ENCODE measurements at places on chromosomes 5 and 9.

- DNase-seq: no peak
Measured at GRCh38 chr9:87213948-87214347, 266.6 kb upstream of the GAS1 start.

DNA sequence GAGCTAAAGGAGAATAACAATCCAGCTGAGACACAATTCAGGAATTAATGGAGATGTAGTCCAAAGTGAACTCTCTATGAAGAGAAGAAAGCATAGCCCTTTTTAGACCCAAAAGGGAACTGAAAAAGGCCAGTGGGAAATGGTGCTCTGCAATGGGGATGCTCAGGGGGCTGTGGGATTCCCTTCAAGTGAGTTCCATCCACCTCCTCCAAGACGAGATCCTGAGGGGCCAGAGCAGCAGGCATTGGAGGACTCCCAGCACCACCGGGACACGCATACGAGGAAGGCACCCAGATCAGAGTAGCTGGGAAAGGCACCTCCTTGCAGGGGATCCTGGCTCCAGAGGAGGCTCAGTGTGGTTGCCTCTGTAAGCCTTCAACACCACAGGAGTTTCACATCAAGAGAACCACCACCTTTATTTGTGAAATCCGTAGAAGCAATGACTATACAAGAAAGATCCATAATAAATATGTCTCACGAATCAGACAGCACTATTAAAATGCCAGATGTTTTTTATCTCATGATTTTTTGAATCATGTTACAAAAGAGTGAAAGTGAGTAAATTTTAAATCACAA, 288.2 kb downstream of the MED10 start:
- no peak for DNase-seq

- DNase-seq: no peak
Measured at GRCh38 chr9:114938687-114939575, 8.5 kb upstream of the TNFSF8 start.

DNA sequence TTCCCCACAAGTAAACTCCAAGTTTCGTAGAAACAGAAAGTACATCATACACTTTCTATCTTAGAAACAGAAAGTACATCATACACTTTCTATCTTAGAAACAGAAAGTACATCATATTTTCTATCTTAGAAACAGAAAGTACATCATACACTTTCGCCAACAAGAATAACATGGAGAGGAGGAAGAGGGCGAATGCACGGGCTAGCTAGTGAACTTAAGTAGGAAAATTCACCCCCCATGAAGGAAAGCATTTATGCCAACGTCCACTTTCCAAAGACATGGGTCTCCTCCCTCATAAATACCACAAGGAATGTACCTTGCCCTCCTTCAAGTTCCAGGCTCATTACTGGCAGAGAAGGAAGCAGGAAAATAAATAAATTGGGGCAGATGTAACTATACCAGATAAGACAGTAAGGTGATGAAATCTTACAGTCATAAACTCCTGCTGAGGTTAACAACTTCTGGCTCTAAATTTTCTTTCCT, 64.7 kb downstream of the FRMD3 start:
- no peak for DNase-seq

GRCh38 chr5:12175914-12176585, 271.8 kb upstream of the CTNND2 start:
- no peak for DNase-seq

GRCh38 chr9:17476401-17476800, 102.5 kb upstream of the SH3GL2 start:
- no peak for DNase-seq

Measured in activated CD4-positive, alpha-beta T cell treated with anti-CD3 and anti-CD28 coated beads for 24 hours (primary cell).